NCI-H2081 treated with DMSO at 0.1 percent for 48 hours (cell line): ENCODE measurements at places on chromosomes 4 and X.

GRCh38 chr4:40843696-40844095 is 93.9 kb downstream of the NSUN7 start:
- DNase-seq, result no peak

GRCh38 chr4:38904090-38904666 is 36.6 kb downstream of the FAM114A1 start:
- no peak for DNase-seq

DNA sequence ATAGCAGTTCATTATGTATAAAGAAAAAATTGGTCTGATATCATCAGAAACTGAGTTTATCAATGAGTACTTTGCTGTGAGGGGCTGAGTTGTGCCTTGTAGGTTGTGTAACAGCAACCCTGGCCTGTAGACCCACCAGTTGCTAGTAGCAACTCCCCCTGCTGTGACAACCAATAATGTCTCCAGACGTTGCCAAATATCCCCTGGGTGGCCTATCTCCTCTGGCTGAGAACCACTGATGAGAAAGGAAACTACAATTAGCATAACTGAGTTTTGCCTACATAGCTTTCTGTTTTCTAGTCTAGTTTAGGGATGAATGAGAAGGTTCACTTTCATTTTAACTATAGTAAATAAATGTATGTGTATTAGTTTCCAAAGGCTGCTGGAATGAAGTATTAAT is 234.1 kb downstream of the CPE start:
- no peak for DNase-seq

- no peak for DNase-seq
Observed at GRCh38 chr4:24768604-24769003, 26.8 kb upstream of the SOD3 start.

DNA sequence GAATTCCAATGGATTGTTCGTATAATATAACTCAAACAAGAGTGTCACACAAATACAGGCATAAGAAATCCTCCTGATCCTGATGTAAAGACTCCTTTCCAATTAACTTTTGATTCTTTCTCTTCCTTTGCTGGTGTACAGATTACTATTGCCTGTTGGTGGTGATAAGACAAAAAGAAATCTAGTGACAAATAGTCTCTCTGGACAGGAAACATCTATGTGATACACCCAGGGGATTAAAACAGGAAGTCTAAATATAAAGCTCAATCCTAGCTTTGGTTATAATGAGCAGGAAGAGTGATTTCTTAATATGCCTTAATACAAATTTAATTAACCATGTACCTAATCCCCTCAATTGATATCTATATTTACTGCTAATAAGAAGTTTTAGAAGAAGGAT is 45.1 kb downstream of the ARHGEF6 start:
- no peak for DNase-seq

- no peak for DNase-seq
Observed at GRCh38 chr4:20046931-20047677, 204.6 kb upstream of the SLIT2 start.

DNA sequence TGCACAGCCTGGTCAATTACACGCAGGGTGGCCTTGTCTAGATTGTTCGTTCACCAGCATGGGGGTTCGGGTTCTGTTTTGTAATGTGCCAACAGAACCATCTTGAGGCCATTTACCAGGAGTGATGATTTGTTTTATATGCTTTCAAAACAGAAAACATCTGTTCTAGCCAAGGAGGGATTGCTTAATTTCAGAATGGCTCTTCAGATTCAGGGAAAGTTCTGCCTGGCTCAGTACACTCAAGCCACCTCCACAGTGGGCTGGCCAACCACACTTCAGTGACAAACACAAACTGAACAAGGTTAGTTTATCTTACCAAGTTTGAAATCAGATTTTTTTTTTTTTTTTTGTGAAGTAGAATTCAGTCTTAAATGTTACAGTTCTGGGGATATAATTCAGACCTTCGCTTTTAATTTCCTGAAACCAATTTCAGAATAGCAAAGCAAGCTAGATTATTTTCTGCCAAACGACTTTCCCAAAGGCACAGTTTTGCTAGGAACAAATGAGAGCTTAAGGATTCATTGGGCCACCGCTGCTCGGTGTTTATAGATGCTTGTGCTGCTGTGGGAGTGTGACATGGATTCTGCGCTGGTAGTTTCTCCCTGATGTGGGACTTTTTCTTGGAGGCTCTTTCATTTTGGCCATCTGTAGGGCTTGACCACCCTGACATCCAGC is 23.4 kb downstream of the SMS start:
- DNase-seq, result no peak

DNA sequence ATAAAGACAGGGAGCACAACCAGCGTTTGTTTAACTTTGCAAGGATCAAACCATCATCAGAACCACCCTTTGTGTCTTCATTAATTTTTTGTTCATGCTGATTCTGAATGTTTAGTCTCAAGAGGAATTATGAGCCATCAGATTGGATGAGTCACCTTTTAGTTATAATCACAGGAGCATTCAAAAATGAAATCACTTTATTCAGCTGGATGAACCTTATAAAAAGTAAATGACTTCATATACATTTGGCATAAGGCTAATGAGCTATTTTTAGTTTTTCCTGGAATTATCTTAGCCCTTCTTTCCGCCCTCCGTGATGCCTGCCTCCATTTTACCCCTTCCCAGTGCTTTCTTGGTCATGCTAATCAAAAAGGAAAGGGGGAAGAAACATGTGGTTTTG is 103.6 kb downstream of the SORBS2 start:
- no peak for DNase-seq

DNA sequence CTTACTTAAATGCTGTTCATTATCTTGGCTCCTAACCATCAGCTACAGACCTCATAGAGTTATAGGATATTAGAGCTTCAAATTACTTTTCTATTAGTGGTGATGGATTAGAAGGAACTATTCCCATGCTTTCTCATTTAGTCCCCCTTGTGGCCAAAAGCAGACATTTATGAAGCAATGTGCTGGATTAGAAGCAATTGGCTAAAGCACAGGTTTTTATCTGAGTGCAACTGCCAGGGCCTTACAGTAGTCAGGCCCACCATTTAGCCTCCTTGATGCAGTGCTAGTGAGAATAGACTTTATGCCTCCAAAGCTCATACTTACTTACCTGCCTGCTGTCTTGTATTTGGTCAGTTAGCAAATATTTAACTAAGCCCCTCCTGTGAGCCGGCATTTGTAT is 93.0 kb downstream of the TSPAN7 start:
- peak; percentile 25 for DNase-seq

DNA sequence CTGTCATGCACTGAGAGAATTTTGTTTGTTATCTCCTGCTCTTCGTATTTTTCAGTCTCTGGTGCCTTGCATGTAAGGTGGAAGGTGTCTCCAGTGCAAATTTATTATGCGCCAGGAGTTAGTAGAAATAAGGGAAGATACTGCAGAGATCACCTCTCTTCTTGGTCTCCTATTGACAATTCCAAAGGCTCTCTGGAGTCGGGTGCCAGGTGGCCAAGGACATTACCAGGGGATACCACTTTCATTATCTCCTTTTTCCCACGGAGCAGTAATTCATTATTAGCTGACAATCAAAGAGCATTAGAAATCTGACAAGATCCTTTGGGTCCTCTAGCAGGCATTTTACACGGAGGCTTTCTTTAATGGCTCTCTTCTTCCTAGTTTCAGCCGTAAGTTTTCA is 26.0 kb downstream of the ADD1 start:
- no peak for DNase-seq

DNA sequence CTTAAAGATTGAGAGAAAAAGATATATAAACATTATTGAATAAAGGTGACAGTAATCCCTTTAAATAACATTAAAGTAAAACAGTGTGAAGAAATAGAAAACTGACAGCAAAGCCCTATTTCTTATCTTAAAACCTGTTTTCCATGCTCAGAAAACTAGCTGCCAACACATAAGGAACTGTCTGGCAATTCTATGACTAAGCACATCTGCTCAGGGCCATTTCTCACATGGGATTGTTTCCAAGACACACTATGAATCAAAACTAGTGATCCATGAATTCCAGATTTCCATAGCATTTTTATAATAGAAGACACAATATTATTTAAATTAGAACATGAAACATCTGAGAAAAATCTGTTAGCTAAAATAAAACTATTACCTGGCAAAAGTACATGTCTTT is 113.4 kb downstream of the SCLT1 start:
- no peak for DNase-seq

- no peak for DNase-seq
Observed at GRCh38 chr4:7199771-7200441, 7.6 kb downstream of the SORCS2 start.

DNA sequence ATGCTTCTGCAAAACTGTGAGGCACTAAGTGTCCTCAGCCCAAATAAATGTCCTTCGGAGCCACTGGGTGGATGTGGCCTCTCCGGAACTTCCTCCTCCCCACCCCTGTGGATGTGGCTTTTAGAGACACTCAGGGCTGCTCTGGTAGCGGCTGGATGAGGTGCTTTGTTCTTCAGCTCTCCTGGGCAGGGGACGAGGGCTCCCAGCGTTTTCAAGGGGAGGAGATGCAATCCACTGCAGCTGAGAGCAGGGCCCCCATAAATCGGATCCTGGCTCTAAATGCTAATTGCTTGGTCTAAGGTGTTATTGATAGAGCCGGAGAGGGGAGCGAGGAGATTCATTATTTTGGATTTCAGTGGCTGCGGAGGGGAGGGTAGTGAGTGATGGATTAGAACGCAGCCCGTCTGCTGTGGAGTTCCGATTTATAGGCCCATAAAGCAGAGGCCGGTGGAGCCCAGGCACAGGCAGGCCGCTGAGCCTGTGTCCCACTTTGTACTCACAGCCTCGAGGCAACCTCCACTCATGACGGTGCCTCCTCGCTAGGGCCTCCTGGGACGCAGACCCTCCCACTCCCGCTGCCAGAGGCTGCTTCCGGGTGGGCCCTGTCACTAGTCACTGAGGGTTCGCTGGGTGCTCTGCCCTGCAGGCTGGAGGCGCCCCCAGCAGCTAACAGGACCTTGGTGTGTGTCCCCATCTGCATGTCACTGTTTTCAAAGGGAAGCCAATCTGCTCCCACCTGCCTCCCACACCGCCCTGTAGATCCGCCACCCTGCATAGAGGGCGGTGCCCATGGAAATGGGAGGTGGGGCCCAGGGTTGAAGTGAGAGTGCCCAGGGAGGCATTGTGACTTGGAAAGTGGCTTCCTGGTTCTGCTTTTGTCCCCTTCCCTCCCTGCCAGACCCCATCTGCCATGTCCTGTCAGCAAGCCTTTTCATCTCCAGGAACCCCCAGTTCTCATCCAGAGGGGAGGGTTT is 135.4 kb upstream of the PSAPL1 start:
- no peak for DNase-seq

DNA sequence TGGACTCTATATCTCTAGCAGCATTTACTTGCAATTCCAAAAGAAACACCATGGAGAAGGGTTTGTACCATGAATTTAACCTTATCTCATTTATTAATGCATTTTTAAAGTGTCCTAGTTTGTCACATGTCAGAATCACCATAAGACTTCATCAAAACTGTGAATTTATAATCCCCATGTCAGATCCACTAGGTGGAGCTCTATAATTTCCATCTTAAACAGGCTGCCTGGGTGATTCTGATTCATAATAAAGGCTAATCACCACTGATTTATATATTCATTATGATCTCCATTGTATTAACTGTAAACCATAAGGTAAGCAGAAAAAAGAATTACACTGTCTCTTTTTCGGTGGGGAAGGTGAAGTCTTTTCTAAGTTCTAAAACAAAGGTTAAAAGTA is 4.0 kb downstream of the TCEAL2 start:
- no peak for DNase-seq

GRCh38 chrX:107805179-107805578 is 20.5 kb upstream of the MID2 start:
- DNase-seq, result no peak

DNA sequence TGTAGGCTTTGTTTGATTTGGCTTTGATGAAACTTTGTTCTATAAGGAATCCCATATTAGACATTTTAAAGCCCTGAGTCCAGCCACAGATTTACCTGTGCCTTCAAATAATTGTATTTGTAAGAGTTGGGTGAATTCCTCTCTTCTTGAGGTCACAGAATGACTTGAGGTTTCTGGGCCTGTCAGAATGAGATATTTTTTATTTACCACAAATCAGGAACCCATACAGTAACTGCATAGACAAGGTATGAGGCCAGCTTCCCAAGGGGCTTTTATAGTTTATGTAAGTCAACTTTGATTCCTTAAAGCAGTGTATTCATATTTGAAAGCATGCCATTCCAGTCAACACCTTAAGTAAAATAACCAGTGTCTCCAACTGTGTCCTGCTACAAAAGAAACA is 29.1 kb upstream of the CXCL3 start:
- DNase-seq, result no peak

- no peak for DNase-seq
Observed at GRCh38 chr4:37934096-37934495, 26.1 kb upstream of the PTTG2 start.

DNA sequence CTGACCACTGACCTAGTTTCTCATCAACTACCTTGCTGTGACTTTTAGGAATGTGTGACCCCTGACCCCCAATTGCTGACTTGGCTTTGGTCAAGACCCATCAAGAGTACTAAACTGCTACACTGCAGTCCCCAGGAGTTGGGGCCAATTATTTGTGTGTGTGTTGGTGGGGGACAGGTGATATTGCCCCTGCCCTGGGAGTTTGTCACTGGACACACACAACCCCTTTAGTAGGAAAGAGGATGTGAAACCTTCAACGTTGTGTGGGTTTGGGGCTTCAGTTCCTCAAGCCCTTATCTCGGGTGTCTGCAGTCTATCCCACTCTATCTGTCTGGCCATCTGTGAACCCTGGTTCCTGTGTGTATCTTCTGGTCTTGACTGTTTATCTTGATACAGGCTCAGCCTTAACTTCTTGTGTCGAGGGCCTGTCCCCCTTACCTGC is 6.5 kb downstream of the SASH3 start:
- DNase-seq, result no peak

- no peak for DNase-seq
Observed at GRCh38 chr4:96003951-96004740, 164.3 kb downstream of the PDHA2 start.

DNA sequence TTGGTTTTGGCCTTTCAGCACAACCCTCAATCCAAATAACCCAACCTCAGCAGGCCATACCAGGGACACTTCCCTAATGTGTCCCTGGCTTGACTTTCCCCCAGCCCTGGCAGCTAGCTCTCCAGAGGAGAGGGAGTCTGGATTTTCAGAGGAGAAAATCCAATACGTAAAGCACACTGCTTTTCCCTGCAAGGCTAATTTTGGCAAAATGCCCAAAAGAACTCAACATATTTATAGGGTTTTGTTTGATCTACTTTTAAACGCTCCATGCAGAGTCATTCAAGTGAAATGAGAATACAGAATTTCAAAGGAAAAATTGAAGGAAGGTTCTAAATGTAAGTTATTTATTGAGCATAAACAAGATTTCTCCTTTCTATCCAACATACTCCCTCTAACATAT is 167.2 kb downstream of the SH3KBP1 start:
- no peak for DNase-seq

DNA sequence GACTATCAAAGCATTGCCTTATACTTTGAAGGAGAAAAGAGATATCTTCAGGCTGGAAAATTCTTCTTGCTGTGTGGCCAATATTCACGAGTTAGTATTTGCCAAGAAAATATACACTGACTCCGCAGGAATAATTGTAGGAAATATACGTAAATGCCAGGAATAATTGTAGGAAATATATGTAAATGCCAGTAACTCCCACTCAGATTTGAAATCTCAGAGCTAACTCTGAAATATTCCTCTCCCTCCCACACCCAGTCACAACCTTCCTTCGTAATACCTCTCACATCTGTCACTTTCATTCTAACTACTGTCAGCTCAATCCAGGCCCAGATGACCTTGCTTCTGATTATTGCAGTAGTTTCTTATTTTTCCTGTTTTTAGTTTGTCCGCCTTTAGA is 73.5 kb downstream of the WDR19 start:
- no peak for DNase-seq

GRCh38 chr4:142645475-142646108 is 200.5 kb downstream of the INPP4B start:
- no peak for DNase-seq
